Activated effector memory CD4-positive, alpha-beta T cell treated with anti-CD3 and anti-CD28 coated beads, Interleukin-2, amount 50 U/mL, for 16 hours (primary cell): ENCODE measurements at places on chromosomes 7 and 10.

GRCh38 chr10:43000021-43000411, 76.9 kb upstream of the RET start:
- DNase-seq = peak; percentile 51

DNA sequence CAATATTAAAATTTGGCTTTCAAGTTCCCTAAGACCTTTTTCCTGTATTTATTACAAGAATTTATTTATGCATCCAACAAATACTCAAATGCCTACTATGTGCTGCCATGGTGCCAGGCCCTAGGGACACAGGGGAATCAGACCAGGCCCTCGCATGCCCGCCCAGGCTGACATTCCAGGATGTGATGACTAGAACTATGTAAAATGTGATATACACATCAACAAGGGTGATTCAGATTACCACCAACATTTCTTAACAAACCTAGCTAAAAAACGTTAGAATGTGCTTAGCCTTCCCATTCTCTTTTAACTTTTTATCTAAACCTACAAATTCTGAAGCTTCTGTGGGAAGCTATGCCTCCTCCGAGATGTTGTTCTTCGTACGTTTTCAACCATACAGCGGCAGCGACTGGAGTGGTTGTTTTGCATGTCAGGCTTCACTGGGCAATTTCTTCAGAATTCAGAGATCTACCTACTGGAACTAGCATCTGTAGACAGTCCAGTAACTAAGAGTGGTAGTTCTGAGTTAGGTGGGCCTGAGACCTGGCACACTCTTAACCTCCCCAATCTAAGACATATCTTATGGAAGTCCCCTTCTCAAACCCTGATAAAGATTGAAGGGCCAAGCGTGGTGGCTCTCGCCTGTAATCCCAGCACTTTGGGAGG, 22.1 kb downstream of the GNA12 start:
- peak; percentile 22 for DNase-seq

DNA sequence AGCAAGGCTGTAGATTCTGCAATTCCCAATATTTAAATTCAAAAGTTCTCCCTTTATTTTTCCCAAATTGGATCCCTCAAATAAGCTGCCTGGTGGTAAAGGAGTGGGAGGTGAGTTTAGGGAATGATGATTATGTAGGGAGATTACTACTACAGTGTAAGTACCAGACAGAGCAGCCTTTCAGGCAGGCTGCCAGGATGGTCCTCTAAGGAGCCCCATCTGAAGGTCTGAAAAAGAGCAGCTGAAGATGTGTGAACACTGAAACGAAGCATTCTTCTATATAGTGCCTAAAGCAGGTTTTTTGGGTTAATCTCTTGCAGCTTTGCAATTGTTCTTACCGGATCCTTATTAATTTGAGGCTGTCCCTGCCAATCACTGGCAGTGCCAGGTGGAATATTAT, 84.7 kb downstream of the CREB5 start:
- DNase-seq = no peak

- DNase-seq = no peak
Observed at GRCh38 chr7:41892356-41893100, 189.6 kb upstream of the INHBA start.

DNA sequence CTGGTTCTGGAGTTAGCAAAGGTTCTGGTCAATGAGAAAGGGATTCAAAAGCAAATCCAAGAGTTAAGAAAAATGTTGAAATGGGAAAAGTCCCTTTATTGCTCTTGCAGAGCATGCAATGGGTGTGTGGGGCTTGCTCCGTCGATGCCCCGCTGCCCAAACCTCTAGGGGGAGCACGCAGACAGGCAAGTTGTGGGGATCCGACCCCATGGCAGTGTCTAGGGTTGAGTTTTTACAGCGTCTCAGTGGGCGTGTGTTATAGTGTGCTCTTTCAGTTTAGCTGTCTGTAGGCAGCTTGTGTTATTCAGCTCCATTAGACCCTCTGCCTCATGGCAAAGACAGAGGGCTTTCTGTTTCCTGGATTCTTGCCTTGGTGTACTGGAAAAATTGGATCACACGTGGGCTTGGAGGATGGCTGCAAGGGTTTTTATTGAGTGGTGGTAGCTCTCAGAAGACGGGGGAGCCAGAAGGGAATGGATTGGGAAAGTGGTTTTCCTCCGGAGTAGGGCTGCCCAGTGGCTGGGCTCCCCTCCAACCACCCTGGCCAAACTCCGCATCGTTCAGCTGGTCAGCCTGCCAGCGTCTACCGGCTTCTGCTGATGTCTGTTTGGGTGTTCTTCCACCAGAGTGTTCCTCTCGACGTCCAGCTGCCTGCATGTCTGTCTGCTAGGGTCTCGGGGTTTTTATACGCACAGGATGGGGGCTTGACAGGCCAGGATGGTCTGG, 102.3 kb upstream of the PLXDC2 start:
- DNase-seq = no peak

DNA sequence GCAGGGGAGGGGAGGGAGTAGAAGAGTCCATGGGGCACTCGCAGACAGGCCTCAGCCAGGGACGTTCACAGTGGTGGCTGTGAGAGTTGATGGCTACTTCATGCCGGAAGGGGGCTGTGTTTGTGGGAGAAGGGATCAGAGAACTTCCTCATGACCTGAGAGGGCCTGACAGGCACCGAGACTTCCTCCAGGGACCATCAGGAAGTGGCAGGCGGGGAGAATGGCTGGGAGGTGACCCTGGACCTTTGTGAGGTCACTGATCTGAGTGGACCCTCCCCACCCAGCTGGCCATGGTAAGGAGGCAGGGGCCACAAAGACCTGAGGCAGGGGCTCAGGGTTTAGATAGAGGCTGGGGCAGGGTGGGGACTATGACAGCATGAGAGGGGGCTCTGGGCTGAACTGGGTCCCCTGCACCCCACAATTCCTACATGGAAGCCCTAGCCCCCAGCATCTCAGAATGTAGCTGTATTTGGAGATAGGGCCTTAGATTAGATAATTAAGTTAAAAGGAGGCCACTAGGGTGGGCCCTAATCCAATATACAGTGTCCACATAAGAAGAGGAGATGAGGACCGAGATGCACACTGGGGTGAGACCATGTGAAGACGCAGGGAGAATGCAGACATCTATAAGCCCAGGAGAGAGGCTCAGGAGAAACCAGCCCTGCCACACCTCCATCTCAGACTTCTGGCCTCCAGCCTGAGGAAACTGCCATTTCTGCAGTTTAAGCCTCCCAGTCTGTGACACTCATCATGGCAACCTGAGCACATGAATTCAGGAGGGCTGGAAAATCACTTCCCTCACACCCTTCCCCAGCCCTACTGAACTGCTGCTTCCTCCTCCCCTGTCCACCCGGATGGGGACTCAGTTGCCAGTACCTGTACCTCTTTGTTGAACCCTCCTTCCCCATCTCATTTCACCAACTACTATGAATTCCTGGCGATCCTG, 273.9 kb upstream of the ZNF32 start:
- no peak for DNase-seq

- no peak for DNase-seq
Observed at GRCh38 chr7:106068986-106069385, 43.1 kb downstream of the SYPL1 start.

DNA sequence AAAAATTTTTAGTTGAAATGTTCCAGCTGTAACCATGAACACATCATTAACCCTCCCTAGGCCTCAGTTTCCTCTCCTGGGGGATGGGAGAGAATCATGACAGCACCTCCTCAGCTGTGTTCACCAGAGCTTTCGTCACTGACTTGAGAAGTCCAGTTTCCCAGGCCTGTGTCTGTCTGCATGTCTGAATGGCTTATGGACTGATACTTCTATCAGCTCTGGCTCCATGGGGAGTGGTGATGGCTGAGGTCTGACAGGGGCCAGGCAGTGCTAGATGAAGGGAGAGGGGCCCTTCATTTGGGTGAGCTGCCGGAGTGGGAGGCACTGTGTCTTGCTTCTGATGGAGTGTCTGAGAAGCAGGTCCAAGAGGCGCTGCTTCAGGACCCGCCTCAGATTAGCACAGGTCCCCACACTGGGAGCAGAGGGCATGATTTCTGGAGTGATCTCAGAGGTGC, 192.9 kb downstream of the PTPN20 start:
- DNase-seq = no peak

GRCh38 chr7:12403287-12404181, at the start of gene VWDE:
Gene VWDE, minus strand, starts transcription at chr7:12403865. Its CDS starts 149 bp downstream, at chr7:12403716.
- peak; percentile 83 for DNase-seq

DNA sequence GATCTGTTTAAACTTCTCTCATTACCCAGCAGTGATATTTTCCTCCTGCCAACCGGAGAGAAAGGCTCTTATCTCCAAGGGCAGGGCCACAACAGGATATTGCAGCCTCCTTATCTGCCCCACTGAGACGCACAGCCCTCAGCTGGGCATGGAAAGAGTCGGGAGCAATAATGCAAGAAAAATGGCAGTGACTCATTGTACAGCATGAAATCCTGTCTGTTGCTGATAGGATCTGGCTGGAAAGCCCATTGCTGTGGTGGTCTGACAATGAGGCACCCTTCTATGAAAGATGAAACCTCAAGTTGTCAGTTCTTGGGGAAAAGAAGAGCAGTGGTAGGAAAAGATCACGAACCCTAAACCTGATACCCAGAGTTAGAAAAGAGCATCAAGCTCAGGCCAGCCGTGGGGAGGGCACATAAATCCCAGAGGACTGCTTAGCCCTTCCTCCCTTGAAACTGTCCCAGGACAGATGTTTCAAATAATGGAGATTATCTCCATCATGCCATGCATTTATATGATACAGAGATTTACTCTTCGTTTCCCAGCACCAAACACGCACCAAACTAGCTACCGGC, 47.0 kb upstream of the FIGNL1 start:
- no peak for DNase-seq

GRCh38 chr10:5723692-5724091, 39.1 kb downstream of the TASOR2 start:
- DNase-seq = no peak

DNA sequence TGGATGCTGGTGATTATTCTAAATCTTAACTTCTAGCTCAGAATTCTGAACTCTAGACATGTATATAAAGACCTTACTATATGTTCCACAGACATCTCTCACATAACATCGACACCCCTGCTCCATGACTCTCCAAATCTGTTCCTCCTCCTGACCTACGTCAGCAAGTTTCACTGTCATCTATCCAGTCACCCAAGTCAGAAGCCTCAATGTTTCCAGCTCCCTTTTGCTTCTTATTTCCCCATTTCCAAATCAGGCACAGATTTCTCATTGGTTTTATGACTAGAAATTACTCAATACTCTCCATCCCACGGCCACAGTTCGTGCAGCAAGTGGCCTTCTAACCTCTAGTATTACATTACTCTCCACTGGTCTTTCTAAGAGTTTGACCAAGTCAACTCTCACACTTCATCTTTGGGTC, 28.5 kb downstream of the EPC1 start:
- no peak for DNase-seq

- DNase-seq = no peak
Observed at GRCh38 chr7:22444181-22444971, 55.6 kb downstream of the STEAP1B start.

- no peak for DNase-seq
Observed at GRCh38 chr10:83582407-83583095, 556.8 kb upstream of the GHITM start.

GRCh38 chr7:27185854-27186667, 1.0 kb upstream of the HOXA11 start:
- peak; percentile 62 for DNase-seq

DNA sequence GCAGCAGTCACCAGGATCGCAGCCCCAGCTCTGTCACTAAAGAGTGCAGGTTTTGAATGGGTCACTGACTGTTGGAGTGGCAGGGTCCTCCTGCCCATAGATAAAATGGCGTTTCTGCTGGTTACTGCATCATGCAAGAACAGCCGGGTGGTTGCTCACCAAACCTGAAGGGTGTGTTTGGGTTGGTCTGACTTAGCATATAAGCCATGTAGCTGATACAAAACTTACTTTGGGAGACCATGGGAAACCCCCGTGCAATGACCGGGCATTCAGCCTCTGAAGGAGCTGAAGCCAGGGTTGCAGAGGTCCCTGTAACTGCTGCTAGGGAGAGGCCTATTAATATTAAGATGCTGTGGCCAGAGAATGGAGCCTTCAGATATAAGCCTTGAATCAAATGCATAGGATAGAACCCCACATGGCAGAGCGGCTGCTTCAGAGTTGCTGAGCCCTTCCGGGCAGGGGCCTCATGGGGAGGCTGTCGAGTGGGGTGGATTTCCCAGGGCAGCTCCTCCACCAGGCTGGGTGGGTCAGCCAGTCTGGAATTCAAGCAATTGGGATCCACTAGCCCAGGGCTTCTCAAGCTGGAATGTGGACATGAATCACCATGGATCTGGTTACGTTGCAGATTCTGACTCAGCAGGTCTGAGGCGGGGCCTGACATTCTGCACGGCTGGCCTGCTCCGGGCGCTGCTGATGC, 70.9 kb upstream of the CTBP2 start:
- DNase-seq = no peak

DNA sequence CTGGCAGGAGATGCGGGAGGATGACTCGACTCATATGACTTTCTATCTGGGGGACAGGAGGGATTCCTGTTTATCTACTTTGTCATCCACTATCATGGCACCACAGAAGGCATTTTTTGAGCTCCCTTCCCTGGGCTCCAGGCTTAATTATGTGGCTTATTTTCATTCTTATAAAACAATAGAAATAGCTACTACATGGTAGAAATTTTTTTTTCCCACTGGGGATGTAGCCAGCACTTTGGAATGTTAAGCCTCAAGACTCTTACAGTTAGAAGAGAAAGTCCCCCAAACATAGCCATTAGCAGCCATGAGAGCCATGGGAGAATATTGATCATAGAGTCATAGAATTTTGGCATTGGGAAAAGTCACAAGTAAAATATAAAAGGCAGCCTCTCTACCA, 14.6 kb upstream of the FAM180A start:
- DNase-seq = no peak

- DNase-seq = no peak
Observed at GRCh38 chr7:131244259-131244852, 83.3 kb upstream of the MKLN1 start.

GRCh38 chr10:95405655-95406054, 114.9 kb upstream of the PDLIM1 start:
- DNase-seq = no peak

GRCh38 chr7:80785961-80786536, 132.8 kb downstream of the SEMA3C start:
- no peak for DNase-seq
